ENCODE measurements at places on chromosomes 1 and 21.

DNA sequence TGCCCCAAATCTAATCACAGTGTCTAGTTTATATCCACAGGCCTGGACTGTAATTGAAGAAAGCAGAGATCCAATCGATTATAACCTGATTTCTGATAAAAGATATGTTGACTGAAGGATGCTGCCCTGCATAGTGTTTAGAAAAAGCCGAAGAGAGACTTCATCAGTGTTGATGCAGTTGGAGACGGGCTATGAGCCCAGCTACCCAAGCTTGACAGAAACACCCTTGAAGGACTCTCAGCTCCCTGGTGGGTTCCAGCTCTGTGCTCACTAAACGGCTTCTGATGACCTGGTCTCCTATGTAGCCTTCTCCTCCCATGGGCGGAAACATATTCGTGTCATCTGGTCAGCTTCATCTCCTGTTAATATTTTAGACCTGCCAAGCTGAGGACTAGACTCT is 10.2 kb downstream of the FAM89A start:
- no peak for DNase-seq

GRCh38 chr21:14523234-14523633 is 22.9 kb downstream of the SAMSN1 start:
- no peak for DNase-seq

GRCh38 chr1:186708694-186709097 is 28.5 kb upstream of the PTGS2 start:
- DNase-seq, result no peak

- DNase-seq, result peak; percentile 67
These were observed 73.2 kb downstream of the BCAR3 start for GRCh38 chr1:93608187-93609109.

DNA sequence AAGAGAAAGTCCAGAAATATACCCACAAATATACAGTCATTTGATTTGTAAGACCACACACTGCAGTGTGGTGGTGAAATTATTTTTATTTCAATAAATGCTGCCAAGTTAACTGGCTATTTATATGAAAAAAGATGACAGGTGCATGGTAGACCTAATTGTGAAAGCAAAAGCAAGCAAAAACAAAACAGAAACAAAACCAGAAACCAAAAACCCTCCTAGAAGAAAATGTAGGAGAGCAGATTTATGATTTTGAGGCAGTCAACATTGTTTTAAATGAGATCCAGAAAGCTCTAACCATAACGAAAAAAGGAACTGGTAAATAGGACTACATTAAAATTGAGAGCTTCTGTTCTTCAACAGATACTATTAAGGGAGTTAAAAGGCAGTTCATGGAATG is 303.6 kb downstream of the PRDM2 start:
- DNase-seq, result no peak

DNA sequence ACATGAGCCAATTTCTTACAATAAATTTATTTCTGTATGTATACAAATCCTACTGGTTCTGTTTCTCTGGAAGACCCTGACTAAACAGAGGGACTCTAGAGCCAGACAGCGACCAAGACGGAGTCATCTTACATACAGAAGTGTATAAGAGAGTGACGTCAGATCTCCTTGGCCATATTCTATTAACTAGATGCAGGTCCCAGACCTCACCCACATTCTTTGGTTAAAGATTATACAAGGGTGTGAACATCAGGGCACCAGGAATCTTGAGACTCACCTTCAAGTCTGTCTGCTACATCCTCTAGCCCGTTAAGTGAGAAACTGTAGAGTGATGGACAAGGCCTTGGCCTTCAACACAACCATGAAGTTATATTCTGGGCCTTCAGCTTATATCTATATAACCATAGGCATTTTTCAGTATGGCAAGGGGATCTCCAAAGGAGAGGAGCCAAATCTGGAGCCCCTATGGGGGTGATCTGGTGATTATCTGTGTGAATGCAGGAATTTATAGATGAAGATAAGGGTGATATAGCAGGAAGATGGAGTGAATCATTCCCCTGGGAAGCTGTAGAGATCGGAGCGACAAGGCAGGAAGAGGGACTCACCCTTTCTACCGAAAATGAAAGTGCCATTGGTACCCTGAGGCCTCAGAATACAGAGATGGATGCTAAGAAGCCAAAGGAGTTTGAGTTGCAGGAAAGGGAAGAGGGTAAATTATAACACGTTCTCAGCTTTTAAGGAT is 83.9 kb downstream of the ADAMTS1 start:
- no peak for DNase-seq

DNA sequence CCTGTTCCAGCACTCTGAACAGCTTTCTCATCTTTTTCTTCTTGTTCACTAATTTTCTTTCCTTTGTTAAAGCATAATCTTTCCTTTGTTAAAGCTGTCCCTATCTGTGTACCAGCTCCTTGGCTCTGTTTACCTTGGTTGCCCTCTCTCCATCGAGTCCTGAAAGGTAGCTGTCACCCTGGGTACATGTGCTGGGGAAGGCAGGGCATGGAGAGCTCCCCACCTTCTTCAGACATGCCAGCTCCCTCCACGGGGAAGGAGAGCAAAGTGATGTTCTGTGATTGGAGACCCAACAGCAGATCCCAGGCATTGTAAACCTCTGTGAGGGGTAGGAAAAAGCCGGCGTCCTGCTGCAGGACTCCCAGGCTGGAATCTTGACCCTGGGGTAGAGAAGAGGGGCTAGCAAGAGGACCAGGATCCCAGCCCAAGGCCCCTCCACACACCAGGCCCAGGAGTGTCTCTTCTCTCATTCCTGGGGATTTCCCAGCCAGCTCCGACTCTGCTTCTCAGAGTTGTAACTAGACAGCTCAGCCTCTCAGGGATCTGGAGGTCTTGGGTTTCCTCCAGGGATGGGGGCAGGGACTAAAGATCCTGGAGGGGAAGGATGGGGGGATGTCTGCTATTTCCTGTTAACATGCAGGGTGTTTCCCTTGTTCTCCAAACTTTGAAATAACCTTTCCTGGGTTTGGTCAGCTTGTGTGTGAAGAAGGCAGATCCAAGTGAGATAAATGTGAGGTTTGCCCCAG is 34.4 kb downstream of the TMCC2 start:
- DNase-seq, result peak; percentile 54

- DNase-seq, result no peak
These were observed 190.6 kb upstream of the NFIA start for GRCh38 chr1:60891765-60892164.

GRCh38 chr21:27739187-27739586 is 772.3 kb upstream of the ADAMTS5 start:
- DNase-seq, result no peak

DNA sequence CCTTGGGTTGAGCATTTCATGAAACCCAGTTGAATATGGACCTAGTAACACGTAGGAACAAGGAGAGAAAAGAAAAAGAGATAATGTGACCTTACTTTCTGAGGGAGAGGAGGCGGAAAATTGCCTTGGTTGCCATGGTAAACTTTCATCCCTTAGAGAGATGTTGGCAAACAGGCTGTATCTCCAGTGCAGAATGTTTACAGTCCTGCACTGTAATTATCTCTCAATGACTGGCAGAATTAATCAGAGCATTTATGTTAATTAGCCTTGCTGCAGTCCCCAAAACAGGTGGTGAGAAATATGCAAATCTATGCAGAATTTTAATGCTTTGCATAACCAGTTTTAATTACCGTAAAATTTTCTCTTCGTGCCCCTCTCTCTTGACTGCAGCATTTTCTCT is 147.3 kb downstream of the CD247 start:
- DNase-seq, result no peak

GRCh38 chr1:42746436-42747105 is 6.5 kb upstream of the CLDN19 start:
- DNase-seq, result no peak

GRCh38 chr1:207404849-207405525 is 49.1 kb upstream of the CR2 start:
- DNase-seq, result peak; percentile 44

Data from fibroblast of skin of left quadriceps (primary cell).